Suprapubic skin (tissue), 4 donors: ENCODE measurements at places on chromosomes 2 and 18. TPM values are rescaled to one million over a fixed set of nuclear protein-coding genes. Genes with fewer than 3 reads are reported as not detected.

The ANKRD23 gene
- total RNA-seq, result 6.1 TPM

The MATN3 gene
- 0.72 TPM for total RNA-seq

- no peak overlapping the region for H3K4me3 ChIP-seq
- no peaks in the 10 kb centered on the region for H3K27me3 ChIP-seq
- no peak for DNase-seq
- no peak overlapping the region for H3K27ac ChIP-seq
- peaks cover 20% of the 10 kb centered on the region for H3K36me3 ChIP-seq
These were observed 18.0 kb downstream of the MBD2 start for GRCh38 chr18:54206447-54206846.

The FOSL2 gene
- total RNA-seq, result 370 TPM

The KCNG2 gene
- total RNA-seq, result not detected

The SPATA3 gene
- total RNA-seq, result not detected
